Osteoblast (primary cell): ENCODE measurements at places on chromosomes 2 and 18. TPM values are rescaled to one million over a fixed set of nuclear protein-coding genes. Genes with fewer than 3 reads are reported as not detected.

The INHA gene
- total RNA-seq, result under 0.01 and 0.29 TPM in 2 replicates

The DSG1 gene
- not detected in 2 replicates for total RNA-seq

The SYT4 gene
- not detected in 2 replicates for total RNA-seq

GRCh38 chr18:8008033-8008432 is 440.9 kb downstream of the PTPRM start:
- DNase-seq, result no peak

The KATNAL2 gene
- total RNA-seq, result 4.3 and 5.0 TPM in 2 replicates

The AKAIN1 gene
- not detected in 2 replicates for total RNA-seq
